Activated T-helper 2 cell treated with anti-CD3 and anti-CD28 coated beads, Interferon-gamma antibody, Interleukin-2, Interleukin-4, amounts not matched to agents 10 μg/mL and 5 μg/mL and 100 μg/mL, durations not matched to agents 14 hours and 24 hours and 36 hours (primary cell): ENCODE measurements at places on chromosomes 4 and X. TPM values are rescaled to one million over a fixed set of nuclear protein-coding genes. Genes with fewer than 3 reads are reported as not detected.

The NEXMIF gene
- 0.43 and 0.71 TPM in 2 replicates for total RNA-seq

The USP51 gene
- total RNA-seq: 2.6 and 2.9 TPM in 2 replicates

The NWD2 gene
- not detected in 2 replicates for total RNA-seq

The HSPA4L gene
- 5.0 and 5.2 TPM in 2 replicates for total RNA-seq

The WNK3 gene
- 0.05 TPM in 2 replicates for total RNA-seq

The CENPE gene
- 36.0 and 36.5 TPM in 2 replicates for total RNA-seq

The PLAC1 gene
- not detected in 2 replicates for total RNA-seq
